Common myeloid progenitor, CD34-positive (primary cell): ENCODE measurements at places on chromosomes 6 and 20.

GRCh38 chr6:38973178-38974057 is 75.2 kb upstream of the GLP1R start:
- DNase-seq = peak; percentile 87

DNA sequence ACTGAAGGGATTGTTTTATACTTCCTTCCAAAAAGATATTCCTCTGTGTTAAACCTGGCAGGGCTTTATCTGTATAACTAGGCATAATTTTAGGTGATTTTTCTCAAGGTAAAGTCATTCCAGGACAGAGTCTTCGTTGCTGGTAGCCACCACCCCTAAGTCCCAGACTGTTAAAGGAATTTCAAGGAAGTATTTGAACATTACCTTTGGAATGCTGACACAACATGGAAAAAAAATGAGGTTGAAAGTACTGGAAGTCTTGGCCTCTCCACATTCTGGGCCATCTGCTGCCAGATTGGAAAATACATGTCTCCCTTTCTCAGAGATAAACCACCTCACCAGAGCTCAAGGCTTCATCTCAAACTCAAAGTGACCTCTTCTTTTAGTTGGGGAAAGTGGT is 27.0 kb upstream of the ETV7 start:
- DNase-seq = no peak

DNA sequence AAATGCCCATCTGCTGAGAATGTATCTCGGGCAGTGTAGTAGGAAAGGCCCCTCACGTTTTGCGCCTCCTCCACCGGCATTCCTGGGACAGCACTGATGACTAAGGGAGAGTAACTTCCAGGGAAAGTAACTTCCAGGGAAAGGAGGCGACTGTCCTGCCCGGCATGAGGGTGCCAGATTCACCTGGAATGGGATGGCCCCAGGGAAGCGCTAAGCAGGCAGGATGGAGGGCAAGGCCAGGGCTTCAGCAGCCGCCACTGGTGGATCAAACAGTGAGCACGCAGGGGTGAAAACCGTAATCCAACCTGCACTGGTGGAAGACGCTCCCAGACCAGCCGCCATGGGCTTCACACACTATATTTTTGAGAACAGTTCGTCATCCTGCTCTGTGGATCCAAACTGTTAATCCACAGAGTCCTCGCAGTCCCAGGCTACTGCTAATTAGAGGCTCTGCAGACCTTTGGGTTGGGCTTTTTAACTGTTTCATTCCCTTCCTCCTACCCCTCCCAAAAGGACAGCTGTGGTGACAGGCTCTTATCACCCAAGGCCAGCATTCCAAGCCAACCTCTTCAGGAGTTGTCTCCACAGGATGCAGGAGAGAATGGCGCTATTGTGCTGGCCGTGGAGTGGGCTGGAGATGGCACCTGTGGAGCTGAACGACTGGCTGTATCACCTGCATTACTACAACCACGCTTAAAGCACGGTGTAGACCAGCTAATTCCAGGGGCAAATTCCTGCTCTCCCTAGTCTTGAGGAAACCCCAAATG is 178.9 kb downstream of the DLL1 start:
- DNase-seq = no peak

DNA sequence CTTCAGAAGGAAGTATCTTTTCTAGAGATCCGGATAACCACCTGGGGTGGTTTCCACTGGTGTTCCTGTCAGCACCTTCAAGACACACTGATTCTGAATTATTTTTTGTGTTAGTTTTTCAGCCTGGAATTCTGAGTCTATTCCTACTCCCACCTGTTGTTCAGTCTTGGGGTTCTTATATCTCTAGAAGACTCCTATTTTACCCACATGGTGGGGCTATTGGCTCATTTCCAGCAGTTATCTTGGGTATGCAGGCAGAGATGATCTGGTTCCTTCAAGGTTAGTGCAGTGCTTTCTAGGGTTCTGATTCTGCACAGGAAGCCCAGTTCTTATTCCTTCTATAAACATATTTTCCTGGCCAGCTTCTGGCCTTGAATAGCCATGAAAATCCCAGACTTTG is 175.6 kb upstream of the PDE7B start:
- DNase-seq = peak; percentile 80

DNA sequence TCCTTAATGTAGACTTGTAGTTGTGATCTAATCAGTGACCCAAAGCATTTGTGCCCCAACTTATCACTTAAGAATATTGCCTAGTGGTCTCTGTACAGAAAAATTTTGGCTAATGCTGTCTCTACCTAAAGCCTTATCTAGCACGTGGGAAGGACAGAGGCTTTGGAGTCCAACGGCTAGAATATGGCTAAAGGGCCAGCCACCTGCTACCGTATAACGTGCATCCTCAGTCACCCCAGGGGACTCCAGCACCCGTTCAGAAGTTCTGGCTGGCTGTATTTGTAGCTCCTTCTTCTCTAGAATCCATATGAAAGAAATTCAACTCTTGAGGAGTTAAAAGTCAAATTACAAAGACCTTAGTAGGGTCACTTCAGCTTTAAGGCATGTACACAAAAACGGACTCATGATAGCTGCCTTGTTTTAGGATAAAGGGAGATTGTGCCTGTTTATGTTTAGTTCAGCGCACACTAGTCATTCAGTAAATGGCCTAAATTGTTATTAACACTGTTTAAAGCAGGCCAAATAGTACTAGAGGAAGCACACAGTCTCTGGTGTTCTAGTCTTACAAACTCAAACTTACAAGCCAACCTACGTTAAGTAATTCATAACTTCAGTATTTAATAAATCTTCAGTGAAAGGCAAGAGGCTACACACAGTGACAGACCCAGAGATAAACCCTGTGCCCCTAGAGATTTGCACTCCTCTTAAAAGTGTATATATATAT is 407.5 kb upstream of the PLCB4 start:
- DNase-seq = peak; percentile 39

GRCh38 chr6:139285590-139285989 is 6.2 kb downstream of the TXLNB start:
- no peak for DNase-seq

- DNase-seq = no peak
Observed at GRCh38 chr6:68728159-68728979, 93.3 kb downstream of the ADGRB3 start.

DNA sequence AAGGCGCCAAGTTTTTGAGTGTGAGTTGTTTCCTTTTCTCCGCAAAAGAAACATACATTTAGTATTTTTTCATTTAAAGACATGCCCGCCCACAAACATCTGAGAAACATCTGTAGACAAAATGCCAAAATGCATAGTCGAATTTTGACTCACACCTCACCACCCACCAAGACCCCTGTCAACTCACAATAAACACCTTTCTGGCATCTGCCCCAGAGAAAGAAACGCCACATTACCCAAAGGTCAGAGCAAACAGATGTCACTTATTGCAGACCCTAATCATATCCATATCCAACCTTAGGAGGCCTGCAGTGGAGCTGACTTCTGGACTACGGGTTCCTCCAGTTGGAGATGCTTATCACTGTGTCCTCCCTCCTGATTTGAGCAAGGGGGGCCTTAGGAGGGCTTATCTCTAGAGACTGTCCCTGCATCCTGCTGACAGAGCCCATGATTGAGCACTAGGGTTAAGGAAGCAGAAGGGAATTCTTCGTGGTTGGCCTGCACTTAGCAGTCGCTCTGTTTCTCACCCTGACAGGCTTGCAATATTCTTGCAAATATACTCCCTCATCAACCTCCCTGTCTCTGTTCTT is 90.5 kb upstream of the TBX18 start:
- DNase-seq = no peak

DNA sequence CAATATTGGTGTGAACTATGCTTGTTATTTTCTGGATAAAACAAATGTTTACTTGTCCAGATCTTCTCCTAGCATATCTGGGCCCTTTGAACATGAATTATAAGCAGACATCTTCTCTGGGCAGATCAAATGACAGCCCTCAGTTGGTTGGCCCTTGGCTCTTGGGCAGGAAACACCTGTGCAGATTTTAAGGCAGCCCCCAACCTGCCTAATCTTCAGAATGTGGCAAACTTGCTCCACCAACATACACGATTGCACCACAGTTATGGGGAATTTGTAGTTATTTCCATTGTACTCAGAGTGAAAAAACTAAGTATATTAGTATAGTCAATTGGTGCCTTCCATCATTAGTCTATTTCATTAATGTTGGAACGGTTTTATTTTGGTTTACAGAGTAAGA is 94.9 kb upstream of the KCNK16 start:
- no peak for DNase-seq

DNA sequence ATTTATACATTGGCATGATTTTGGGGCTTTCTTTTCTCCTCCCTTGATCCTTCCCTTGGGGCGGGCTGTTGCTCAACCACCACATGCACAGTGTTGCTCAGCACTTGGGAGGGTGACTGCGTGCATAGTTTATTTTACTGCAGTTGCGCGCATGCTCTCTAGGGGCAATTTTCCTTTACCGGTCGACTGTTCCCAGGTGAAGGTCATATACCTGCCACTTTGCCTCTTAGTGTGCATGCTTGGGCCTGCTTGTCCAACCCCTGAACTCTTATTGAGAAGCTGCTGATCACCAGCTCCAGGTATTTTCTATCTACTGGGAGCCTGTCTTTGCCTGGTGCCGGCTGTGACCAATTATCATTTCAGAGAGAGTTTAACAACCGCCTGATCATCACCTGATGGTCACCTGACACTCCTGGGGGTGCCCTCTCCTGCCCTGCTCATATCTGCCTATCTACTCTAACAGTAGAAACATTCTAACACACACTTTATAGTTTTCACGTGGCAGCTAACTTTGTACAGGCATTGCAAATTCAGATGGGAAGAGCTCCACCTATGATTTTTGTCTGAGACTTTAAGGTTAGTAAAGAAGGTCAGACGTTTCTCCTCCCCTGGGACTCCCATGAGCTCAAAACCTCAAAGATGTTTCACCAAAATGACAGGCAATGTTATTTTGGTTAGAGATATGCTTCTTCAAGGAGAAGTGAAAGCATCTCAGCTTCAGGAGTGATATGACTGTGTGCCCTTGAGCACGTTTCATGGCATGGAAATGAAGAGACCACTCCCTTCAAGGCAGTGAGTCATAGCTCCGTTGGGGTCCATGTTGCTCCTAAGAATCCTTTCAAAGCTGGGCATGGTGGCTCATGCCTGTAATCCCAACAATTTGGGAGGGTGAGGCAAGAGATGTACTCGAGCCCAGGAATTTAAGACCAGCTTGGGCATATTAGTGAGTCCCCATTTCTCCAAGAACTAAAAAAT is 227.5 kb upstream of the MYLIP start:
- DNase-seq = peak; percentile 52

GRCh38 chr20:37541326-37541725 is 13.7 kb upstream of the BLCAP start:
- DNase-seq = no peak

GRCh38 chr6:113317891-113318574 is 539.1 kb upstream of the MARCKS start:
- DNase-seq = no peak

GRCh38 chr20:34426026-34426425 is 63.0 kb downstream of the ITCH start:
- DNase-seq = no peak

DNA sequence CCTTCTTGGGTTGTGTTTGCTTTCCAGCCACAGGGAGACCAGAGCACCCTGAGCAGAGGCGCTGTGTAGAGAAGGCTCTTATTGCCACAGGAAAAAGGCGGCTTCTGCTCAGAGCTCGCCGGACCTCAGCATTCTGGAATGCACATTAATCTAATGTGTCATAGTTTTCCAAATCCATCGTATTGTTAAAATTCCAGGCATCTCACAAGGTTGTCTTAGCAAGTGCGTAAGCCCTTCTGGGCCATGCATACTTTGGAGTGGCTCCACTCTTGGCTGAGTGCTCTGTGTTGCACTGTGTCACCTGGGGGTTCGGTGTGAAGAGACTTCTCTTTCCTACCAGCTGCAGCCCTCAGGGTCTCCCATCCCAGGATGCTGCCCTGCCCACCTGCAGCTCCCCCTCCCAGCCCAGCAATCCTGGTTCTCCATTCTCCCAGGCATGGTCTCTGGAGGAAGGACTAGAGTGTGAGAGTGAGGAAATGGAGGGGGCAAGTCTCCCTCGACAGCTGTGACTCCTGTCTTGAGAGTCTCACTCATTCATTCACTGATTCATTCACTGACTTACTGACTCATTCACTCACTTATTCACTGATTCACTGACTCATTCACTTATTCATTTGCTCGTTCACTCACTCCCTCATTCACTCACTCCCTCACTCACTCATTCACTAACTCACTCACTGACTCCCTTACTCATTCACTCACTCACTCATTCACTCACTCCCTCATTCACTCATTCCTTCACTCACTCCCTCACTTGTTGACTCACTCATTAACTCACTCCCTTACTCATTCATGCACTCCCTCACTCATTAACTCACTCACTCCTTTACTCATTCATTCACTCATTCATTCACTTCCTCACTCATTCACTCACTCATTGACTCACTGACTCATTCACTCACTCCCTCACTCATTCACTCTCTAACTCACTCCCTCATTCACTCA is 83.7 kb upstream of the MPC1 start:
- no peak for DNase-seq

DNA sequence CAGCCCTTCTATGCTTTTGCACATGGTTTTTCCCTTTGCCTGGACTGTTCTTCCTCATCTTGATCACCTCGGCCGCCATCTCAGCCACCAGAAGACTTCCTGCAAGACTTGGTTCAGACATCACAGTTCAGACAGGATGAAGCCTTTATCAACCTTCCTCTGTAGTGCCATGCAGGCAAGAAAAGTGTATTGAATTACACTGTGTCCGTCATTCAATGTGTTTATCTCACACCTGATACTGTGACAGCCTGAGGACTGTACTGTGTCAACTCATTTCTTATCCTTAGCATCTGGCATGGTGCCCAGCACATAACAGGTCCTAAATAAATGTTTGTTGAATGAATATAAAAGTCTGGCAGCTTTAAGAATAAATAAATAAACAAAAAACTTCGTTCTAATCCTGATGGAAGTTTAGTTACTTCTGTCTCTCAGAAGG is 133.3 kb upstream of the MAN1A1 start:
- peak; percentile 22 for DNase-seq

DNA sequence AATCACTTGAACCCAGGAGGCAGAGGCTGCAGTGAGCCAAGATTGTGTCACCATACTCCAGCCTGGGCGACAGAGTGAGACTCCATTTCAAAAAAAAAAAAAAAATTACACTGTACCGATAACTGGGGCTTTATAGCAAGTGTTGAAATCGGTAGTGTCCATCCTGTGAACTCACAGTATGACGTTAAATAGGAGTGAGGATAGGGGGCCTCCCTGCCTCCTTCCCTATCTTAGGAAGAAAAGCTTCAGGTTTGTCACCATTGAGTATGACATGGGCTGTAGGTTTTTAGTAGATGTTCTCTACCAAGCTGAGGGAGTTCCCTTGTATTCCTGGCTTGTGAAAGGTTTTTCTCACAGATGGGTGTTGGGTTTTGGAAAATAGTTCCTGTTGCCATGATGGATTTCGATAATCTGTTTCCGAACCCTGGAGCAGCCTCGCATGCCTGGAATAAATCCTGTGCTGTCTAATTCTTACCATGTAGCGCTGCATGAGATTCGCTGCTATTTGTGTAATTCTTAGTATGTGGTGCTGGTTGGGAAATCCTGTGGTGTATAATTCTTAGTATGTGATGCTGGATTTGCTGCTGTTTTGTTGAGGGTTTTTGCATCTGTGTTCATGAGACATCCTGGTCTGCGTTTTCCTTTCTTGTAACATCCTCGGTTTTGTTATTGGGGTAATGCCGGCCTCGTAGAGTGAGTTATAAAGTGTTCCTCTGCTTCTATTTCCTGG is 23.6 kb downstream of the NTSR1 start:
- DNase-seq = no peak

- DNase-seq = peak; percentile 53
Observed at GRCh38 chr6:30238178-30238795, 25.1 kb upstream of the TRIM26 start.
